ENCODE measurements at places on chromosomes 2 and 18.

GRCh38 chr18:22276334-22276713 lies 106.9 kb downstream of the GATA6 start:
- DNase-seq: no peak

GRCh38 chr2:160720098-160720497 lies 226.5 kb upstream of the RBMS1 start:
- DNase-seq: no peak

GRCh38 chr2:83633423-83633822 lies 825.7 kb downstream of the SUCLG1 start:
- no peak for DNase-seq

GRCh38 chr2:161919873-161920272 lies 154.1 kb downstream of the DPP4 start:
- peak; percentile 11 for DNase-seq

- DNase-seq: no peak
These were observed 4.5 kb downstream of the PRLH start for GRCh38 chr2:237570776-237571335.

DNA sequence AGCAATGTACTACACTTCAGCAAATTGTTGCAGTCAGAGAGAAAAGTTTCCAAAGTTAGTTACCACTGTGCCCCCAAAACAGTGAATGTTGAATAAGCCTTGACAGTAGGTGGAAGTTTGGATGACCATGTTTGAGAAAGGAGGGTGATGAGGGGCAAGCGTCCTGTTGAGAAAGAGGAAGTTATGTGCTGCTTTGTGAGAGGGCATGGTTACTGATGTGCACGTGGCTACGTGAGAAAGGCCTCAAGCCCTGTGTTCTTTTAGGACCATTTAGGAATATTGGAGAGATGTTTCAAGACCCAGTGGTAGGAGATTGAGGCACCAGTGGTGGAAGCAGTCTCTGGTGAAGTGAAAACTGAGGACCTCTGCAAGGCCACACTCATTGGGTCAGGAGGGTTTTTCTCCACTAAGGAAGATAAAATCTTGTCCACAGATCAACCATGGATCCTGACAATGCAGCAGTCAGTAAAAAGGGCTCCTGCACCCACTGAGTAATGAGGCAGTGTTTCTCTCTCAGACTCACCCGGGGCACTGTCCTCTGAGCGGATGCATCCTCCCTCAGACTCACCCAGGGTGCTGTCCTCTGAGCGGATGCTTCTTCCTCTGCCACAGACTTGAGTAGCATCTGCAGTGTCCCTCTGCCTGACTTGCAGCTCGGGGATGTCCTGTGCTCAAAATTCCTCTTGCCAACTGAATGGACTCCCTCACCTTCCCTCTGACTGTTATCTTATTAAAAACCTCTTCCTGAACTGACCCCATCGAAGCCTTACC lies 34.7 kb upstream of the ACTR3 start:
- no peak for DNase-seq

DNA sequence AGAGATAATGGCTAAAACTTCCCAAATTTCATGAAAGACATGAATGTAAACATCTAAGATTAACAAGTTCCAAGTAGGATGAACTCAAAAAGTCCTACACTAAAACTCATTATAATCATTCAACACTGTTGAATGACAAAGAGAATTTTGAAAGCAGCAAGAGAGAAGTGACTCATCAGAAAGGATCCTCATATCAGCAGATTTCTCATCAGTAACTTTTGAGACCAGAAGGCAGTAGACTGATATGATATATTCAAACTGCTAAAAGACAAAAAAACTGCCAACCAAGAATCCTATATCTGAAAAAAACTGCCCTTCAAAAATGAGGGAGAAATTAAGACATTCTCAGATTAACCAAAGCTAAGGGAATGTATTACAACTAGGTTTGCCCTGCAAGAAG lies 130.6 kb upstream of the OTX1 start:
- DNase-seq: no peak

DNA sequence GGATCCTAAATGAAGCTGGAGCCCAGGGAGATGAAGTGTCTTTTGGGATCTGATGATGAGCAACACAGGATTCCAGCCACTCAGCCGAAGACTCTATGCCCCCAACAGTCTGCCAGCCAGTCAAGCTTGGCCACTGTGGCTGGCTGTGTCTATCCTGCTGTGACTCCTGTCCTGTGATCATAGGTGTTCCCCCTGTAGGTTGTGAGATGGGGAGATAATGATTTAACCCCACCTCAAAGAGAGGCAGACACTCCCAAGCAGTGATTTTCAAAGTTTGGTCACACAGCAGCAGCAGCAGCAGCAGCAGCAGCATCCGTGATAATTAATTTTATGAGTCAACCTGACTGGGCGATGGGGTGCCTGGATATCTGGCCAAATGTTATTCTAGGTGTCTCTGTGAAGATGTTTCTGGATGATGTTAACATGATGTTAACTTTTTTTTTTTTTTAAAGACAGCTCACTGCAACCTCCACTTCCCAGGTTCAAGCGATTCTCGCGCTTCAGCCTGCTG lies 21.4 kb upstream of the RHOB start:
- DNase-seq: no peak

DNA sequence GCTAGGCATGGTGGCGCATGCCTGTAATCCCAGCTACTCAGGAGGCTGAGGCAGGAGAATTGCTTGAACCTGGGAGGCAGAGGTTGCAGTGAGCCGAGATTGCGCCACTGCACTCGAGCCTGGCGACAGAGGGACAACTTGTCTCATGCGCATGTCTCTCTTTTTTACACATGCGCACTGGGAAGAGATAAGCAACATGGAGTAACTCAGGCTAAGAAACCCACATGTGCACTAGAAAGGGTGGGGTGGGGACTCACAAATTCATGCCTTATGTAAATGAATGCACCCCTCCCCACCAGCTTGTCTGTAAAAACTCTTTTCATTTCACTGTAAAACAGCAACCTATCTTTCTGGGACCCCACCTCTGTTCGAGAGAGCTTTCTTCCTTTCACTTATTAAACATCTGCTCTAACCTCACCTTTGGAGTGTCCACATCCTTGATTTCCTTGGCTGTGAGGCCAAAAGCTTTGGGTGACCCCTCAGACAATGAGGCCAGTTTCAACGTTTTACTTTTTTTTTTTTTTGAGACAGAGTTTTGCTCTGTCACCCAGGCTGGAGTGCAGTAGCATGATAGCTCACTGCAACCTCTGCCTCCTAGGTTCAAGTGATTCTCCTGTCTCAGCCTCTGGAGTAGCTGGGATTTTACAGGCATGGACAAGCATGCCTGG lies 91.6 kb upstream of the RMP24 start:
- DNase-seq: no peak

GRCh38 chr2:189821953-189822748 lies 37.9 kb downstream of the PMS1 start:
- DNase-seq: no peak

- DNase-seq: no peak
These were observed 14.1 kb downstream of the LIMS1 start for GRCh38 chr2:108548208-108549003.

DNA sequence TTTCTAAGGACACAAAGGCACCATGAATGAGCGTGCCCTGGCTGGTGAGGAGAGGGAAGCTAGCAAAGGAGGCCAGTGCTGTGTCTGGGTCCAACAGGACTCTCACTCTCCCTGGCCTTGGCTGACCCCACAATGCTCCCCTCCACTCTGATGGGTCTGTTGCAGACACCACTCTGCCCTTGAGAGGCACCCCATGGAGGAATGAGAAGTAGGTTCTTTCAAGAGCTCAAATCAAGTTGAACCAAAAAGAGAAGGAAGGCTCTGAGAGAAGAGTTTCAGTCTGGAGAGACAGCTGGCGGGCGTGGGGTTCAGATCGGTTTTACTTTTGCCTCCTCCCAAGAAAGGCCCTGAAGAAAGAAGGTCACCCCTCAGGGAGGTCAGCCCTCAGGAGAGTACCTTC lies 18.4 kb downstream of the TMEM247 start:
- DNase-seq: no peak

DNA sequence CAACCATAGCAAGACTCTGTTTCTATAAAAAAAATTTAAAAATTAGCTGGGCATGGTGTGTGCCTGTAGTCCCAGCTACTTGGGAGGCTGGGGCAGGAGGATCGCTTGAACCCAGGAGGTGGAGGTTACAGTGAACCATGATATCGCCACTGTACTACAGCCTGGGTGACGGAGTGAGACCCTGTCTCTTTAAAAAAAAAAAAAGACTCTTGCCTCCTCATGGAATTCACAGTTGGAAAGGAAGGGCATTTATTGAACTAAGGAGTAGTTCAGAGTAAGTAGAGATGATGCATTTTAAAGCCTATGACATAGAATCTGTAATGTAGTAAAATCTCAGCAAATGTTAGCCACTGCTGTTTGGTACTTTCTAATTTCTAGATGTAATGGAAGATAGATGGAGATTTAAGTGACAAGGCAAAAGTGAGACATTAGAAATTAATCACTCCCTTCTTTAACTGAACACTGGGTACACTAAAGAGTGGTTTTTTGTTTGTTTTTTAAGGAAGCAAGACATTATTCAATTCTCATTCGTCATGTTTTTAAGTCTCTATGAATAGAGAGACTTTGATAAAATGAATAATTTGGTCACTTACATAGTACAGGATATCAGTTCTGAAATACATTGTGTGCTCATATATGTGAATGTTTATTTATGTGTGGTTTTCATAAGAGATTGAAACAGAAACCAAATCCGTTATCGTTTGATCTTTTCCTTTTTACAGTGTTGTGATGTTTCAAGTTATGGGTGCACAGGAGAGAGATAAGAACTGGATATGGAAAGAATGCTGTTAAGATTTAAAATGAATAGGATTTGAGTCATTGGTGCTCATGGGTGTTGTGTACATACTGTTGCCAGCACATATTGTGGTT lies 186.1 kb upstream of the STON1 start:
- DNase-seq: no peak

- no peak for DNase-seq
These were observed 922.5 kb downstream of the SUCLG1 start for GRCh38 chr2:83536556-83536955.

DNA sequence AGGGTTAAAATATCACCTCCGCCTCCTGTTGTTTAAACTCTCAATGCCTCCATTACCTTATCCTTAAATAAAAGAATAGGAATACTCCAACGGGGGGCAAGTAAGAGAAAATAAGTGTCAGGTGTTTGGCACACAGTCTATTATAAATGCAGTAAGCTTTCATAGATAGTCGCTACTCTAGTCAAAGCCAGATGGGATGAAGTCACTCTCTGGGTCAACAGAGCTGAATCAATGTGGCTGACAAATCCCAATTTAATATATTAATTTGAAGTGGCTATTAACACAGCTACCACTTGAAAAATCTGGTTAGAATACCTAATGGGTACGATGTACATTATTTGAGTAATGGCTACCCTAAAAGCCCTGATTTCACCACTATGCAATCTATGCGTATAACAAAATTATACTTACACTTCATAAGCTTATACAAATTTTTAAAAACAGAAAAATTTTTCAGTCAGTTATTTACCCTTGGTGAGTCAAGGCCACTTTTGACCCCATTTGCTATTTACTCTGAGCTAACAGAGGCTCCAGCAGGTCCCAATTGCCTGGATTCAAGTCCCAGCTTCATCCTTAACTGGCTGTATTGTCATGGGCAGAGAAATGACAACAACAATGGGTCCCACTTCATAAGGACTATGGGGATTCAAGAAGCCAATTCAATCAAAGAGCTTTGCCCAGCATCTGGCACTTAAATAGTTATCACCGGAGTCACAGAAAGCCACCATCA lies 167.5 kb upstream of the PID1 start:
- DNase-seq: no peak

DNA sequence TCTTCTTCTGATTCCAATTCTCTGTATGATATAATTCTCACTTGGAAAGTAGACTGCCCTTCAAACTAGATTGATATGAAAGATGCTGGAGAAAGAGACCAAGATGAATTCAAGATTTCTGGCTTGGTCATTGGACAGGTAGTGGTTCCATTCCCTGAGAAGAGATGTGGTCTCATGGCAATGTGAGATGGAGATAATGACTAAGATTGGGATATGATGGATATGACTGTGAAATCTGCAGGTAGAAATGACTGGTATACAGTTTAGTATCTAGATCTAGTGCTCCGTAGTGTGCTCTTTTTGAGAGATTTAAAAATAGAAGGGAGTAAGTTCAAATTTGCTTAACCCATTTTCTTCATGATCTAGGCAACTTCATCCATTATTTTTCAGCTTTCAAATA lies 425.4 kb upstream of the TRIB2 start:
- DNase-seq: no peak

DNA sequence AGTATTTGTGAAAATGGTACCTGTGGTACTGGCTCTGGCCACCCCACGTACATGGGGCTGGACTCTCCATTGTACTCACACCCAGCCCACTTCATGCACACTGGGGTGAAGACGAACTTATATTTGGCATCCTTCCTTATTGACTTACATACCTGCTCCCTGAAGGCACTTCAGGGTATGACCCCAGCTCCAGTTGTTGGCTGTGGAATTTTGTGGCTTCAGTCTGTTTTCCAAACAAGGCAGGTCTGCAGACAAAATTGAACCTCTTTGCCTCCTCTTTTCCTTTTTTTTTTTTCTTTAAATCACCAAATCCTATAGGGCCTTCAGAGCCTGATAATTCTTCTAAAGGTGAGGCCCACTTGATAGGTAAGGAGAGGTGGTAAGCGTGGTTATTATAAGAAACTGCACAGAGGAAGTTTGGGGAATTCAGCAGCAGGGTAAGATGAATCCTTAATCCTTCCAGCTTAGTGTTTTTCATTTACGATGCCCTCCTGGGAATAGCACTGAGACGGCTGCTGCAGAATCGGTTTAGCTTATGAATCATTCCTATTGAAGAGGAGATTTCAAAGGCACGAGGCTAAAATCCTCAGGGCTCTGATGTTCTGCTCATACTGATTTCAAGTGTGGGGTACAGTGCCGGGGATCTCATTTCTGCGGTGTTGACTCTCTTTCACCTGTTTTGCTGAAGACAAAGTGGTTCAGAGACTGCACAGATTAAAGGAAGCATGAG lies 55.2 kb downstream of the KIF5C start:
- DNase-seq: no peak

- no peak for DNase-seq
These were observed 108.4 kb downstream of the FAM210A start for GRCh38 chr18:13617826-13618515.

DNA sequence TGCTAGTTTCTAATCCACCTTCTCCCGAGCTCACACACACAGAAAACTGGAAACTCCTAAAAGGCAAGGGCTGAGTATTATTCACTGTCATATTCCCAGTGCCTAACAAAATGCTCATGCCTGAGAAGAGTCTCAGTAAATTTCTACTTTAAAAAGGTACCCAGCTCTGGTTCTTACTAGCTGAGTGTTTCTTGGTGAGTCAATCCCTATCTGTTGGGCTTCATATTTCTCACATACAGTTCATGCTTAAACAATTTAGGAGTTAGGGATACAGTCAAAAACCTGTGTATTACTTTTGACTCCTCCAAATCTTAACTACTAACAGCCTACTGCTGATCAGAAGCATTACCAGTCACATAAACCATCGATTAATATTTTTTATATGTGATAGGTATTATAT lies 204.9 kb downstream of the EN1 start:
- no peak for DNase-seq

DNA sequence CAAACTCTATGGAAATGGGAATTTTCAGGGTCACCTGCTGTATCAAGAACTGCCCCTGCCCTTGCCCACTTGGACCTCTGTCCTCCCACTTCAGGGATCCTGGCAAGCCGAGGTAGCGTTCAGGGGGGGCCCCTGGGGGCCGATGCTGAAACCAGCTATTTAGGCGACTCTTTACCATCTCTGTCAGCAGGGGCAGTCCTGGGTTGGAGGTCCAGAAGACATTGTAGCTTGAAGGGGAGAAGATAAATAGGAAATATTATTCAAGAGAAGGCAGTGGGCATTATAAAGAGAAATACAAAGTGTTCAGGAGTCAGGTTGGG lies 2.4 kb downstream of the MOGS start:
- DNase-seq: no peak

Data from G401 (cell line).